ENCODE measurements at places on chromosomes 7 and 10.

DNA sequence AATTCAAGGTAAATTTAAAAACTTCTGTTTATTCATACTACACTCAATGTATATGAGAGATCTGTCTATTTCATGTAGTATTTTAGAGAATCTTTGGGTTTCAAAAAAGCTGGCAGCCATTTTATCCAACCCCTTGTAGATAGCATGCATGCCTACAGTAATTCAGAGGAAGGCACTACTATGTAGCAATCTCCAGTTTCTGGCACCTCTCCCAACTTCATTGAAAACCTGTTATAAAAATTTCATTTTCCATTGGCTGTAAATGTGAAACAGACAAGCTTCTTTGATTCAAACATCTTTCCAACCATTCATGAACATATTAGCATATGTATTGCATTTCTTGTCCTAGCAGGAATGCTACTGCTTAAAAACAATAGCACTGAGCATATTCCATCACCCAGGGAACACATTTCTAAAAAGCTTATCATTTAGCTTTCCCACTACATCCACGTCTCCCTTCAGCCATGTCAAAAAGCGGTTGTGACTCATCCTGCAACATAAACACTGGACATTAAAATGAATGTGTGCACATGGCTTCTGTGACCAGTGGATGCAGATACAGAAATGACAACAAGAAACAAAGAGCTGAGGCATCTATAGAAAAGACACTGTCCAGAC is 330.4 kb upstream of the AOAH start:
- DNase-seq: no peak

DNA sequence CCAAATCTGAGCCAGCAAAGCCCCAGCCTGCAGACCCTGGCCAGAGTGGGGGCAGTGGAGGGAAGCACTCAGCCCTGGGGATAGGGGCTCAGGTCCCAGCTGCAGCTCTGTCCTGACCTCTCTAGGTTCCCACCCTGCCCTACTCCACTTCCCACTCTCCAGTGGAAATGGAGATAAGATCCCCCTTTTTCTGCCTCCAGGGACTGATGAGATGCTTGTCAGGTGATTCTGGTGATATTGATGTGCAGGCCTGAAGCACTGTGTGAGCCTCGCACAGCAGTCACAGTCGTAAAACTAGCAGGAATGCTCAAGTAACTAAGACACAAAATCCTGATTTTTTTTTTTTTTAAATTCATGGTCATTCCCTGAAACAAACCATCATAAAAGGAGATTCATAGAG is 55.0 kb upstream of the BTBD16 start:
- DNase-seq: no peak

DNA sequence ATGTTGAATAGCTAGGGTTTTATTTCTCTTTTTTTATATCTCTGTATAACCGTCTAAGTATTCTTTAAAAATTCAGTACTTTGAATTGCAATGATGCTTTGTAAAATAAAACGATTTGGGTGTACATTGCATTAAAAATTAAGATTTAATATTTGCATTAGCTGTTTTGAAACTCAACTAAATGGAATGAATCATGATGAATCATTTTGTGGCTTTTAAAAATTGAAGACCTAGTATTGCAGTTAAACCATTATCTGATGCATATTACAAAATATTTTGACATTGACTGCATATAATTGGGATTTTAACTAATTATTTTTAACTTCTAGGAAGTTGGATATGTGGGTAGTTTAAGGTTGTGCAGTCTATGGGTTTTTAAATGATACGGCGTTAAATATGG is 314.0 kb downstream of the CDK14 start:
- DNase-seq: no peak

- DNase-seq: no peak
Observed at GRCh38 chr10:132106431-132106830, 40.7 kb downstream of the JAKMIP3 start.

DNA sequence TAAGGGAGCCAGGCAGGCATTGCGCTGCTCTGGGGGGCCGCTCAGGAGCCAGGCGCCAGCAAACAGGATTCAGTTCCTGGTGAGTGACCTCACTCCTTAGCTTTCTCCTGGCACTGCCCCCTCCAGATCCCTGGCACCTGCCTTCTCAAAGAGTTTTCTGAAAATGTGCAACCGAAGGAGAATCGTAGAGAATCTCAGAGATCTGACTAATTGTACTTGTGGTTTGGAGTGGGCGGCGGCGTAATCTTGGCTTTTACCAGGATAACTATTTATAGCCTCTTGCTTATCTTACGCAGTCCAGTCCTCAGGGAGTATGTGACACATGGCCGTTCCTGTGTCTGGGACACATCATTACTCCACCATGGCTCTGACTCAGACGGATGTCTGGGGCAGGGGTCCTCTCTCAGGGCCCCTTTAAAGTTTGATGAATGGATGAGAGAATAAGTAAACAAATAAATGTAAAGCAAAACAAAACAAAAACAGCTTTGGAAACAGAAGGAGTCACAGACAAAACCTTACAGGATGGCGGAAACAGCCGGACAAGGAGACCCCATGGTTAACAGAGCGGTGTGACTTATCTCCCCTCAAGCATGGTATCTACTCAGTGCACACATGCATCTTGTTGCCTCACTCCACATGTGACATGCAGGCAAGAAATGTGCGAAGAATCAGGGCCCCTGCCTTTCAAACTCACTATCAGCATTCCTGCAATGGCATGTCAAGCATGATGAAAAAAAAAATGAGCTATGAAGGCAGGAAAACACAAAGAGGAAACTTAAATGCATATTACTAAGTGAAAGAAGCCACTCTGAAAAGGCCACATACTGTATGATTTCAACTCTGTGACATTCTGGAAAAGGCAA is 99.7 kb downstream of the TNS3 start:
- no peak for DNase-seq

DNA sequence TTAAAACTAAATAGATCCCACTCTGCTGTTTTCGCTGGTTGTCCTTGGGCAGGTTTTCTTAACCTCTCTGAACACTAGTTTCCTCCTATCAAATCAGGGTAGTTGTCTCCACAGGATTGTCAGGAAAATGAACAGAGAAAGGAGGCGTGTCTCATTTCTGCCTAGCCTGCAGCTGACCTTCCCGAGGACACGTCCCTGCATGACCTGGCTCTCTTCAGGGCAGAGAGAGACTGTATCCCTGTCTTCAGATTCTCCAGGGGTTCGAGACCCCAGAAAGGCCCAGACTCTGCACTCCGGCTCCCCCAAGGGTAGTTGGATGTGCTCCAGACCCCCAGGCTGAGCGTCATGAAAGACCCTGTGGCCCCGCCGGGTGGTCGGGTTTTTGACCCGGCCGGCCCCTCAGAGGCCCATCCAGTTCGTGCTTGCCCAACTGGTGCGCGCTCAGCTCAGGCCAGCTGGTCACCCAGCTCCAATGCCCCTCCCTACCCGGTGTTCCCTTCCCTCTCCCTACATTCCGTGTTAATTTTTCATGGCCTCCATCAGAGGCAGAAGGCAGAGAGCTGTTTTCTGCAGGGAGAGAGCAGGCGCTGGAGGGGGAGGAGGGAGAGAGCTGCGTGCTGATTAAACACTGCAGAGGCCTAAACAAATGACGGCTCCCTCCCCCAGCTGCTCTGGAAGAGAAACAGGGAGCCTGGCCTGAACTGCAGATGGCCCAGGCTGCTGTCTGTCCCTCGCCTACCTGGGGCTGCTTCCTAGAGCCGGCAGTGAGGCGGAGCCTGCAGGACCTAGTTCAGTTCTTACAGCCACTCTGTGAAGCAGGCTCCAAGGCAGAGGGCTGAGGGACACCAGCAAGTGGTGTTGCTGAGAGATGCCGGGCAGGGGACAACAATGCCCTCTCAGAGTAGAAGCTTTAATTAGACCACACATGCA is 86.2 kb upstream of the PPIF start:
- DNase-seq: no peak

DNA sequence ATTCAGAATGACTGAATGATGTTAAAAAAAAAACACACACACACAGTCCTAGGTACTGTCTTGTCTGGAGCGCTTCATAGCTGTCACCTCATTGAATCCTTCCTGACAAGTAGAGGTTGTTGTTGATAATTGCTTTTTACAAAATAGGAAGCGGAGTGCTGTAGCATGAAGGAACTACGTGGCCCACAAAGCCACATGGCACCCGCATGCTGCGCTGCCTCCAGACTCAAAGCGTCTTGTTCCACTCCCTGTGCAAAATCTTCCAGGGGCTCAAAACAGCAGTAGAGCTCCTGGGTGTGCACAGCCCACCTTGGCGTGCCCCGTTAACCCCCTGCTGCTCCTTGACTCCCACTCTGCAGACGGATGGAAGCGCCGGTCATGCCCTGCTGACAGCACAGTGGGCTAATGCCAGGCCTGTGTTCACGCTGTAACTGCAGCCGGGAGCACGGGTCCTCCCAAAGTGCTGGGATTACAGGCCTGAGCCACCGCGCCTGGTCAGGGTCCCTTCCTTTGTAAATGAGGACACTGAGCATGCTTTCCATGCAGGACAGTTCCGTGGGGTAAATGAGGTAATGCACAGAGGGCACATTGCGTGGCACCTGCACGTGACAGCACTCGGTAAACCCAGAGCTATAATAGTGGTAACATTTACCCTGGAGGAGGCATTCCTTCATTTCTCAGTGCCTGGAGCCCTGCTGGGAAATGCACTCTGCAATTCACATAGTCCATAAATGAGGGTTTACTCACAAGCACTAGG is 91.1 kb upstream of the GNA12 start:
- no peak for DNase-seq

DNA sequence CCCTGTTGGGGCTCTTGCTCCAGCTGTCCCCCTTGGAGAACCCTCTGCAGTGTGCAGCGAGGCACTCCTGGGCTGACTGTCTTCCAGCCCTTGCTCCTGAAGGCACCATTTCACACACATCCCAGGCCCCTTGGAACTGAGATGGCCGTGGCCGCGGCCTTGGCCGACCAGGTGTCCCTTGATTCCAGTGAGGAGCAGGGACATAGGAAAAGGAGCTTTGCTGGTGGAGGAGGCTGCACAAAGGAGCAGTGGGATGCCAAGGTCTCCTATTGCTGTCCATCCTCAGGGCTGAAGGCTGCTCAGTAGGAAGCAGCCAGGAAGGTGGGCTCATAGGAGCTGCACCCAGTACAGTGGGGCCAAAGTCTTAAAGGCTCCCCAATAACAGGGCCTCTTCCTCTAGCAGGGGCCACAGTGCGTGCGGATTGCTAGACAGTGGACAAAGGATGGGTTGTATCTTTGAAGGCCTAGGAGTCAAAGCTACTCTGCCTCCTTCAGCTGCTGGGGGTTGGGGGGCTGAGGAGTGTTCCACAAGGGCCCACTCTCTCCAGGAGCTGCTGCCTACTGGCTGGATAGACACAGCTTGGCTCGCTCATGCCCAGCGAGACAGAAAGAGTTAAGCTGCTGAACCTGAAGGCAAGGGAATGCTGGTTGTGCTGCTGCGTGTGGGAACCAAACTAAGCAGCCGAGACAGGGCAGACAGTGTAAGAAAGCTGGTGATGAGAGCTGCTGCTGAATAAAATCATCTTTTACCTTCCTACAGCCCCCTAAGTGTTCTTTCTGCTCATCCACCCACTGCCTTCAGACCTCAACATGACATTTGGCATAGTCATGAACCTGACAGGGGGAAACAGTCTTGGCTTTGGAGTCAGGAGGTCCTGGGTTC is 891.9 kb upstream of the ZNF722 start:
- DNase-seq: no peak

- DNase-seq: no peak
Observed at GRCh38 chr10:83541046-83541445, 598.3 kb upstream of the GHITM start.

DNA sequence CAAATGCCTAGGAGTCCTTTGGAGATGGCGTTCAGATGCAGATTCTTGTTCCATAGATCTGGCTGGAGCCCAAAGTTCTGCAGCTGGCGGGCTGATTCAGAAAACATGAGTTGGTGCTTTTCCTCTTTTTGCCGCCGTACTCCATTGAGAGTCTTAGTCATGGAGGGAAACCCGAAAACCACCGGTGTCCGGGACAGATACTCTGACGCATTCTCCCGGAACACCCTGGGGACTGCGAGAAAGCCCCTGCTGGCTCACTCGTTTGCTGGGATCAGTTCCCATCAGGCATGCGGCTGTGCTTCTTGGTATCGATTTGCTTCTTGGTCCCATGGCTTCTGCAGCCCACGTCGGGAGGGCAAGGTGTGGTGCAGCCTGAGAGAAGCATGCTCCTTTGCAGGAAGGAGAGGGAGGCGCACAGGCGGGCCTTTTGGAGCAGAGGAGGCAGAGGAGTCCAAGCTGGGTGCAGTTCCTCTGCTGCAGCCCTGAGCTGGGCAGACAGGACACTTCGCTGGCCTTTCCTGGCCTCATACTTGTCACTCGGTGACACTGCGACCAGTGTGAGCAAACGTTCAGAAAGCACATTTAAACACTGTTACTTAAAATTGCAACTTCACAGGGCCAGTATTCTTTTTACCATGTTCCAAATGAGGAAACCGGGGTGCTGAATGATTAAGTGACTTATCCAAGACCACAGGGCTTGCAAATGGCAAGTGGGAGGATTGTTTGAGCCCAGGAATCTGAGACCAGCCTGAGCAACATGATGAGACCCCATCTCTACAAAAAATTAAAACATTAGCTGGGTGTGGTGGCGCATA is 30.6 kb upstream of the PFKFB3 start:
- DNase-seq: no peak

- DNase-seq: no peak
Observed at GRCh38 chr10:78547397-78547796, 513.7 kb downstream of the RPS24 start.

DNA sequence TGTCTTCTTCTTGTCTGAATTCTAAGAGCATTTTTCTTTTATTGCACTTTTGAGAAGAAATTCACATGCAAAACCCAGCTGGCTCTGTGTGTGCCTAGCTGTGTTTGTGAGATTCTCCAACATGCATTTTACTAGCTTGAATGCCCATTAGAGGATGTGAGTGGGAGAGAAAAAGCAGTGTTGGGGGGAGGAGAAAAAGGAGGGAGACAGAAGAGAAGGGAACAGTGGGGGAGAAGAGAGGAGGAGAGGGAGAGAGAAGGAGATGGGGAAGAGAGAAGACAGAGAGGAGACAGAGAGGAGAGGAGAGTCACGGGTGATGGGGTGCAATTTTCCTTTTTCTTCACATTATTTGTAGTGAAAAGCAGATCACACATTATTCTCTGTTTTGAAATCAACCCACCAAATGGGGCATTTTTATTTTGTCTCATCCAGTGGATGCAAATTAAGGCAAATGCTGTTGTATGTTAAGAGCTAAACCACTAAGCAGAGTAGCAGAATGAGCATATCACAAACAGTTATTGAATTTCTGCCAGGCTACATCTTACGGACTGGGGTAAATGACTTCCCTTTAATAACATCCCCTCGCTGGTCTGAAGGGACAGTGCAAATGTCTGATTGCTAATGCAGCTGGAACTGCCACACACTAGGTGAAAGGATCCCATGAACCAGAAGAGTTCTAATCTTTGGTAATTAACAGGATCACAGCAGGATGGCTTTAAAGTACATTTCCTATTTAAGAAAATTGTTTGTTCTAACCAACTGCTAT is 849 bp downstream of the LRRN3 start:
- no peak for DNase-seq

- DNase-seq: no peak
Observed at GRCh38 chr7:117673839-117674238, 194.0 kb downstream of the CFTR start.

GRCh38 chr10:30454744-30455510 is 20.9 kb downstream of the MAP3K8 start:
- DNase-seq: no peak

All from central memory CD8-positive, alpha-beta T cell (primary cell).